ENCODE measurements at places on chromosomes 12 and 14. TPM values are rescaled to one million over a fixed set of nuclear protein-coding genes. Genes with fewer than 3 reads are reported as not detected.

HPD gene
- 2.0 TPM for polyA plus RNA-seq

DPF3 gene
- polyA plus RNA-seq, result 0.10 TPM

C1S gene
- polyA plus RNA-seq, result 65.5 TPM

FOXG1 gene
- 0.07 TPM for polyA plus RNA-seq

HAL gene
- polyA plus RNA-seq, result 0.33 TPM

KRT2 gene
- 0.08 TPM for polyA plus RNA-seq

RDH12 gene
- 0.05 TPM for polyA plus RNA-seq

SELPLG gene
- 0.65 TPM for polyA plus RNA-seq

SERPINA9 gene
- not detected for polyA plus RNA-seq

- no peak for DNase-seq
These were observed 1.3 kb downstream of the GPN3 start for GRCh38 chr12:110466791-110467190.

DNA sequence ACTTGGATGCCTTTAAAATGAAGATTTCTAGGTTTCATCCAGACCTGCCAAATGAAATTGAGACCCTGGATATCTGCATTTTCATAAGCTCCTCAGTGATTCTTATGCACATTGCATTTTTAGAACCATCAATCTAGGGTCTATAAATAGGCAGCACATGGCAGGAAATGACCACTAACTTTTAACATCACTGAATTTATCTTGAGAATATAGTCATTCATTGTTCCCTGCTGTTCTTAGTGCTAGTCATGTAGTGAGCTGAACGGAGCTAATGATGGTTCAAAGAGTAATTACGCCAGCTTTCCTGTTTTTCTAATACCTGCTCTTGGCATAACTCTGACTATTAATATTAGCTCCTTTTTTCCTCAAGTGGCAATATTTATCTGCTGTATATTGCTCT lies 91.6 kb downstream of the TPH2 start:
- DNase-seq, result no peak

DNA sequence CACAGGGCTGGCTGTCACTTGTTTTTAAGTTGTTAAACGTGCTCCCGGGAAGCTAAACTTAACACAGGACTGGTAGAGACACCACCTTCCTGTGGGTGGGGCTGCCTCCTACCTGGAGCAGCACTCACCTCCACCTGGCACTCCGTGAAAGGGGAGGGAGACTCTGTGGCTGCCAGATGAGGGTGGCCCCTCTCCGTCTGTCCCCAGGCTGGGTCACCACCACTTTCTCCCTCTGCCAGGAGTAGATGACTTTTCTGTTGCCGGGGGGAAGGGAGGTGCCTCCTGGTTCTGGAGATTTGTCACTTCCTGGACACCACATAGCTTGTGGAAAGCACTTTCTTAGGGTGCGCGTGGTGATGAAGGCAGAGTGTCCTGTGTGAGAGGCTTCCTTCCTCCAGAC lies 81.3 kb downstream of the WDR20 start:
- DNase-seq, result no peak

GRCh38 chr14:37384870-37385596 lies 187.3 kb downstream of the MIPOL1 start:
- peak; percentile 16 for DNase-seq

DNA sequence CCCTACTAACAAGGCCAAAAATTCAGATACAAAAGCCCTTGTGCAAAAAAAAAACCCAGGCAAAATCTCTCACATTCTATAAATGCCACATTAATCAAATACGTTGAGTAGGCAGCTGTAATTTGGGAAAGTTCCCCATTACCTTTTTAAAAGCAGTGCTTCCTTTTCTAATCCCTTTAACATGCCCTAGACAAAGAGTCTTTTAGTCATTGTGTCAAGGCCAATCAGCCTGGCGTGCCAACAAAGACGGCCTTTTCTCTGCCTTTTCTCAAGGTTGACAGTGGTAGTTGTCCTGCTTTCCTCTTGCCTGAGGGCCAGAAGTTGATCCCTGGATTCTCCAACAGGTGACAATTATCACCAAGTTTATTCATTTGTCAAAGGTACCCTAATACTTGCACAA lies 62.5 kb upstream of the METAP2 start:
- DNase-seq, result no peak

DNA sequence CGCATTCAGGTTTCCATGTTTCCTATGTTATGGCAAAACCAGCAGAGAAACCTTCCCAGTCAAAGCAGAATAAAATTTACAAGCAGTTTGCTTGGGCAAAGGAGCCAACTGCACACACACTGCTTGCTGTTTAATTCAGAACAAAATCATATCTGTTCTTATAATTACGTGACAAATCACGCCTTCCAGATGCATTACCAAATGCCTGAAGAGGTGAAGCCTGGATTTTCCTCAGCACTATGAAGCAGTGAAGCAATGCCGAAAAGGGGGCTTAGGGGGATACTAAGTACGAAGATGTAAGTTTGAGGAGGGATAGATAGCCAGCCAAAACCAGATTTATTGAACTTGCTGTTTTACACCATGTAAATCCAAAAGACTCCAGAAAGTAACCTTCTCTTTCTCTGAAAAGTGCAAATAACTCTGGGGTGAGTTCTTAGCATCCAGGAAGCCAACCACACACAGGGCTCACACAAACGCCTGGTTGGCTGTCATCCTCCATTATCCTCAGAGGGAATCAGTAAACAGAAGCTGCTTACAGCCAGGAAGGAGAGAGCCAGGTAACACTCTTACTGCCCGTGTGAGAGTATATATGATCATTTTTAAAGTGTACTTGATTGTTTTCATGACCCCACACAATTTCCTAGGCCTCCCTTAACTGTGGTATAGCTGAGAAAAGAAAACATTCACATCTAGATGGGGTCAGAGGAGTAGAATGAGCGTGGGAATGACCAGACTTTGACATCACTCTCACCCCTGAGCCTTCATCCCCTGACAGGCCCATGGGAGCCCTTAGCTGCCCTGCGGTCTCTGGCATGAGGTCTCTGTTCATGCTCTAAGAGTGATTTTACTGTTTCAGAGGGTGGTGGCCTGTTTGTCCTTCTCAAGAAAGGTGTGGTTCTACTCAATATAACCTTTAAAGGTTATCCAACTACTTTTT lies 442.5 kb downstream of the EGLN3 start:
- DNase-seq, result no peak

DNA sequence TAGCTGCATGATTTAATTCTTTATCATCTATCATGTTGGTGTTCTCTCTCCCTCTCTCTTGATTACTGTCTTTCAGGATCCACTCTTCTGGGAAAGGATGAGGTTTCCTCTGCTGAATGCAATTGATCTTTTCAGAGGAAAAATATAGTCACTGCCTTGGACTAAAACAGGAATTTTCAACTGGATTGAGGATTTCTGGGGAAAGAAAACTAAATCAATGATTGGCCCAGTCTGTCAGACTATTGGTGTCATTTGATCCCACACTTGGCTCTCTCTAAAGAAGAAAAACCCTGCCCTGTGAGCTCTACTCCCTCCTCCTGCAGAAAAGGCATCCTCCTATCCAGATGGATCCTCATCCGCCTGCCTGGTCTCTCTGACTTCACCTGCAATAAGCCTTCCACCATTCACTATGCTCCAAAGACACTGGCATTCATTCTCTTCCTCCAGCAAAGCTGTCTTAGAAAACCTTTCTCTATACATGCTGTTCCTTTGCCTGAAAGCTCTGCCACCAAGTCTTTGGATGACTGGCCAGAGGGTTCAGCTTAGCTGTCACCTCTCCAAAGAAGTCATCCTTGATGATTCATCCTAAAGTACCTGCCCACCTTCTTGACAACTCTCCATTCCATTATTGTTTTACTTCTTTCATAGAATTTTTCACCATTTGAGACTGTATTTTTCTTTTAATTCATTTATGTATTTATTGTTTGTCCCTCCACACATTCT lies 127.7 kb upstream of the CAND1 start:
- DNase-seq, result no peak

- no peak for DNase-seq
These were observed 32.4 kb downstream of the TPCN1 start for GRCh38 chr12:113253532-113254285.

GRCh38 chr14:80315681-80316080 lies 104.4 kb upstream of the DIO2 start:
- DNase-seq, result no peak

GRCh38 chr14:100547633-100548294 lies 39.5 kb downstream of the BEGAIN start:
- DNase-seq, result no peak

DNA sequence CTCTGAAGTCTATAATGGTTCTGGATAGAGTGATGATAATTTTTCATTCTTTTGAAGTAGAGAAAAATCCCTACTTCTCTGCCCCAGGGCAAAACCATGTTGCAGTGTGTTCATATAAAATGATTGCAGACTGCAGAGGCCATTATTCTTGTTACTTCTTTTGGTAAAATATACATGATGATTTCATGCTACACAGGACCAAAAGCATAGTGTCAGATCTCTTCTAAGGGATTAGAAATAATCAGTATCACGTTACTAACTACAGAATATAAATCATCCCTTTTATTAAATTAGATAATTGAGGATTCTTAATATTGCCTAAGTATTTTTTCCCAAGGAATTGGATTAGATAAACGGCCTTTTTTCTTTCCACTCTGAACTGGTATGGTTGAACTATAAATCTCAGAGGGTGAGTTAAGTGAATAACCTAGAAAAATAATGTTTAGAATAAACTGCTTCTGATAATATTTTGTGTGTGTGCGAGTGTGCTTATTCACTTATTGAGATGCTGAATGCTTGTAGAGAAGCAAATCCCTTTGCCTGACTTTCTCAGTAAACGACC lies 156.2 kb downstream of the EFCAB11 start:
- no peak for DNase-seq

GRCh38 chr12:124929649-124930419 lies 15.4 kb upstream of the UBC start:
- no peak for DNase-seq

DNA sequence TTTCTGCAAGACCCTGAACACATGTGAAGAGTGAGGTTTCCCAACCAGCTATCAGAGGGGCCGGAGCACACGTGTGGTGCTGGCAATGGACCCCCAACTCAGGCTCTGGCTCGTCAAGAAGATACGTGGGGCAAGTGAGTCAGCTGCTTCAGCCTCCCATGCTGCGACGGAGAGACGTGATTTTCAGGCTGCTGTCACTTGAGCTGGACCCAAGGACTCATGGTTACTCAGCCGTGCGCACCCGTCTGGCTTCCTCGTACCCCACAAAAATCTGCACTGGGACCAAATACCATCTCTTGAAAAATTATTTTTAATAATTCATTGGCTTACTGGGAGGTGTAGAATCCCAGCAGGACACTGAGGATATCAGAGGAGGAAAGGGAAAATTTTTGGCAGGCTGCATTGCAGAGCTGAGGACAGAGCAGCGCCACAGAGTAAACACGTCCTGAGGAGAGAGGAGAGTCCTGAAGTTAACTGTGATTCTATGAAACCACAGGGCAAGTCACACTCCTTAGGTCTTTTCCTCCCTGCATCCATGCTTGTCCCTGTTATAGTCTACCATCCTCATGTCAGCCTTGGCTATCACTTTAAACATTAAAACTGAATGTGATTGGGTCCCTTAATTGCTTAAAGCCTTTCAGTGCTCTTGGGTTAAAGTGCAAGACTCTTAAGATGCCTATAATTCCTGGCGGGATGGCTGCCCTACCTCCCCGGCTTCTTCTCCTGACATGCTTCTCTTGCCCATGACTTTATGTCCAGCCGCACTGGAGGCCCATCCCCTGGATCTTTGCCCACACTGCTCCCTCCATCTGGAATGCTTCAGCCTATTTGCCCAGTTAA lies 95.3 kb upstream of the SLC35F4 start:
- DNase-seq, result no peak

- DNase-seq, result no peak
These were observed 208.8 kb upstream of the ALG10 start for GRCh38 chr12:33813536-33813935.
